ENCODE measurements at places on chromosomes 11 and 22.
A peak's percentile ranks its signal among the peaks of the same experiment; 100 is the strongest.

GRCh38 chr22:50200461-50201190, at the start of gene SELENOO:
SELENOO (plus strand) TSS chr22:50201011; CDS start chr22:50201037, 26 bp downstream.
- DNase-seq: peak; percentile 92

GRCh38 chr11:134252346-134253187, 585 bp downstream of the THYN1 start:
- DNase-seq: no peak

DNA sequence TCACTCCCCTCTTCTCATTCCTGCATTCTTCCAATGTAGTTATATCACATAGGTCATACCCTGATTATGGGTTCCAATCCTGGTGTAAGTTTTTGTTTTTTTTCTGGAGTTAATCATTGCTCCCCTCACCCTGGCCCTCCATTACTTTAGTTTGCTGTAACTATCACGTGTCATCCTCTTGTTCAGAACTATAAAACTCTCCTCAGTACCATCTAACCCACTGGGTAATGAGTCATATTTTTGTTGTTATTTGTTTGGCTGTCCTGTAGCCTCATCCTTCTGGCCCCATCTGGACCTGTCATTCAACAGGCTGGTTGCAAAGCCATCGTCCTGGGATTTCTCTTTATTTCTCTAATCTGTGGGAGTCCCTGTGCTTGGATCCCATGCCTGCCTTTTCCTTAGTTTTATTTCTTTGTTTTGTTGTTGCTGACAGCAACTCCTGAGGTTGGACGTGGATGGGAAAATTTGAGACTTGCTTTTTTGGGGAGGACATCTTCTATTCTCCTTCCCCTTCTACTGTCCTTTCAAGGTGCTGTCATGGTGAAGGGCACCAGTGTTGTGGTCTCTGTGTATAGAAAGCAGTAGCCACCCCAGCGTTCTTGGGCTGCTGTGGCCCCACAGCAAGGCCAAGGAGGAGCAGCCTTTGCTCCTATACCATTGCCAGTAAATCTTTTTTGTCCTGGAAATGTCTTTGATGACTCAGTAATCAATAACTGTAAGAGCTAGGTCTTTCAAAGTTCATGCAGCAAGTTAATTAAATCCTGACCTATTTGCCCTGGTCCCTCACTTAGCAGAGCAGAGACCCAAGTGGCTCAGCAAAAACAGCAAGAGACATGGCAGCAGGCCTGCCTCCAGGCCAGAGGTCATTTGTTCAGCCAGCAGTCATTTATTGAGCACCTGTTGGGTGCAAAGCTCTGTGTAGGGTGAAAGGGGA, 82.5 kb downstream of the C22orf31 start:
- no peak for DNase-seq

DNA sequence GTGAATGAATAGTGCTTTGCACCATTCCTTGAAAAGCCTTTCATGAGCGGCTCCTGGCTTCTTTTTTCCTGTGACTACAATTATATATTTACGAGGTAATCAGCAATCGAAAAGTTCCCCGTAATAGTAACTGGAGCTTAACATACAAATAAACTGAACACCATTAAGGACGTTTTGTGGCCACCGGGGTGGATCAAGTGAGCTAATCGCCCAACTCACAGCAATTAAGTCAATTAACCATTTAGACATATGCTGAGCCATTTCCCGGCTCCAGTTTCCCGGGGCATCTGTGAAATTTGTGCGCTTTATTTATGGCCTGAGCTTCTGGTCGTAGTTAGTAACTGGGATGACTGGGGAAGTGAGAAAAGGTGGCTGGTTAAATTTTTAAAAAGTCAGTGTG, 465.2 kb downstream of the MIAT start:
- DNase-seq: no peak

GRCh38 chr11:79441461-79441875, 638 bp upstream of the TENM4 start:
- no peak for DNase-seq

- DNase-seq: peak; percentile 79
Observed at GRCh38 chr11:77637345-77638165, at the start of gene CLNS1A. CLNS1A (minus strand) TSS chr11:77637794; CDS start chr11:77637714, 80 bp downstream.

GRCh38 chr22:27627444-27627833, 174.1 kb downstream of the MN1 start:
- no peak for DNase-seq

DNA sequence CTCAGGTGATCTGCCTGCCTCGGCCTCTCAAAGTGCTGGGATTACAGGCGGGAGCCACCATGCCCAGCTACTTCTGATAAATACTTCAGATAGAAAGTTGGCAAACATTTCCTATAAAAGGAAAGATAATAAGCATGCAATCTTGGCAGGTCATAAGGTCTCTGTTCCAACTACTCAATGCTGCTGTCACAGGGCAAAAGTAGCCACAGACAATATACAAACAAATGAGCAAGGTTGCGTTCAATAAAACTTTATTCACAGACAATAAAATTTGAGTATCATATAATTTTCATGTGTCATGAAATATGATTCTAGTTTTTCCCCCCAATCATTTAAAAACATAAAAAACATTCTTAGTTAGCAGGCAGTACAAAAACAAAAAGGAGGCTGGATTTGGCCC, 53.1 kb upstream of the CLNS1A start:
- DNase-seq: no peak

DNA sequence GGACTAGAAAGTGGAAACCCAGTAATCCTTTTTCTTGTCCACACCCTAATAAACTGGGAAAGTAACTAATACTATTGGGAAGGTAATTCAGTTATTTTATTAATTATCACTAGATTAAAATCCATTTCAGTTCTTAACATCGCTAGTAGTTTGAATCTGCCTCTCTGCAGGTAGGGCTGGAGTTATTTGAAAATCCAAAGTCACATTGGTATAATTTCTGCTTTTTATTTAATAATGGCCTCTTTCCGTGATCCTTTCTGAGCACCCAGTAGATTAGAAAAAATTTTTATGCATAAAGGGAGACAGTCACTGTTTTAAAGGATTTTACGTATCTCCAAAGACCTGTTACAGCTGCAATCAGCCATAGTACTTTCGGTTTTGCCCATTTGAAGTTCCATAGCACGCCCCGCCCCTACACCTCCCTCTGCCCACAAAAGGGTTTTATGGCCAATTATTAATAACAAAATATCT, 605 bp upstream of the COPB1 start:
- DNase-seq: peak; percentile 6

DNA sequence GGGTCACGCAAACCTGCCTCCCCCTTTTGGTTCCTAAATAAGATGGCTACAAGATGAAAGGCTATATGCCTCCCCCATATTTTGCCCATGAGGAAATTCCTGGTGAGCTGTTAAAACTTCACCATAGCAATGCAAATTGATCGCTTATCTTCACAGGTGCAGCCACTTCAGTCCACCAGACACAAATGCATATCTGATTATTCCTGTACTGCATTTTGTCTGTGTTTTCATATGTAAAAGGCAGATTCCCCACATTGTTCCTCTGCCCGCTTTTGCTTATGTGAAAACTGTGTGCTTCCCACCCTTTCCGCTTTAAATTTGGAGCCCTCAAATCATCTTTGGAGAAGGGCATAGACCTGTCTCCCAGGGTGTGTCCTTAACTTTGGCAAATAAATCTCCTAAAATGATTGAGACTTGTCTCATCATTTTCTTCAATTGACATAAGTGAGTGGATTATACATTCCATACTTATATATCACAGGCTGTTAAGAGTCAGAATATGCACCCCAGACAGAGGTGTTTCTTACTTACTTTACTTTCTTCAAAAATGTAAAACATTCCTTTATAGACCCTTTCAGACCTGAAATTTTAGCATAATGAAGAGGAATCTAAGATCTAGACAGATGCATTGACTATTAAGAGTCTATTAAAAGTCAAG, 116.4 kb downstream of the CASP12 start:
- no peak for DNase-seq

- DNase-seq: peak; percentile 45
Observed at GRCh38 chr11:64355078-64355940, 3.7 kb upstream of the RPS6KA4 start.

- no peak for DNase-seq
Observed at GRCh38 chr11:130710021-130710420, 206.3 kb downstream of the SNX19 start.

- DNase-seq: no peak
Observed at GRCh38 chr11:132312701-132313111, 942.3 kb downstream of the NTM start.

- no peak for DNase-seq
Observed at GRCh38 chr11:68961245-68961644, 19.5 kb downstream of the MRGPRD start.

DNA sequence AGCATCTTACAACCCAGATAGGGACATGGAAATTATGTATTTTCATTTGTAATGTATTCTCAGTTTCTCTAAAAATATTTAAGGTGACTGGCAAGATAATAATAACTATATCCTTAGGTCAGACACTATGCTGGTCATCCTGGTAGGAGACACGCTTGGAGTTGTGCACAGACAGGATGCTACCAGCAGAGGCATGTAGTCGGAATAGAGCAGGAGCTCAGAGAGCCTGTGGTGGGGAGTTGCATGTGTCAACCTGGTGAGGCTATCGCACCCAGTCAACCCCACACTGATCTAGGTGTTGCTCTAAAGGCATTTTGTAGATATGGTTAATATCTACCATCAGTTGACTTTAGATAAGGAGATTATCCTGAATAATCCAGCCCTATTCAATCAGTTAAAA, 318.5 kb downstream of the MIAT start:
- no peak for DNase-seq

- peak; percentile 29 for DNase-seq
Observed at GRCh38 chr11:117583063-117583801, 213.8 kb downstream of the DSCAML1 start.

- DNase-seq: no peak
Observed at GRCh38 chr11:47060807-47061206, 115.9 kb downstream of the ARFGAP2 start.

GRCh38 chr11:63920939-63921417, 4.0 kb upstream of the RCOR2 start:
- DNase-seq: no peak

DNA sequence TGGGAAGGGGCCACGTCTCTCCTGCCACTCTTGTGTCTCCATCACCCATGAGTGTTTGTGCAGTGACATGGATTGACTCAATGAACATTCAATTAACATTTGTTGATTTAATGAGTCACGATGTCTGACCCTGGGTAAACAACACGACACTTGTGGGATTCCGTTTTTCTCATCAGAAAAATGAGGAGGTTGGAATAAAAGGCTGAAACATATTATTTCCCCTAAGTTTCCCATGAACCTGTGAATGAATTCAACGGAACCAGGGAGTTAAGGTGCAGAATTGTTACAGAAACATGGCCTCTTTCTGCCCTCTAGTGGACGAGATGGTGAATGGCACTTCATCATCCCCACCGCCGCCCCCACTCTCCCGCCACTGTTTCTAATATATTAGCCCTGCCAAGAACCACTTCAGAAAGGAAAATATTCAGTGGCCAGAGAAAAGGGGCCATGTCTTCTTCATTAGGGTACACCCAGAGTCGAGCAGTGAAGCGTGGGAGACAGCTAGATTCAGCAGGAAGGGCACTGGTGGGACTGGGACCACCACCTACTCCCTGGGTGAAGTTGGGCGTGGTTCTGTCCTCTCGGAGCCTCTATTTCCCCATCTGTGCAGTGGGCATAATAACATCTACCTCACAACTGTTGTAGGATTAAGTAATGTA, 46.3 kb upstream of the SYT13 start:
- no peak for DNase-seq

- DNase-seq: no peak
Observed at GRCh38 chr11:103985041-103985440, 51.4 kb upstream of the DDI1 start.

- no peak for DNase-seq
Observed at GRCh38 chr11:112511911-112512310, 251.3 kb upstream of the PLET1 start.

GRCh38 chr11:110207123-110207522, 89.3 kb downstream of the RDX start:
- DNase-seq: no peak

GRCh38 chr11:68829581-68829980, 12.1 kb downstream of the CPT1A start:
- no peak for DNase-seq

- no peak for DNase-seq
Observed at GRCh38 chr11:3221408-3222002, 2.9 kb upstream of the MRGPRG start.

DNA sequence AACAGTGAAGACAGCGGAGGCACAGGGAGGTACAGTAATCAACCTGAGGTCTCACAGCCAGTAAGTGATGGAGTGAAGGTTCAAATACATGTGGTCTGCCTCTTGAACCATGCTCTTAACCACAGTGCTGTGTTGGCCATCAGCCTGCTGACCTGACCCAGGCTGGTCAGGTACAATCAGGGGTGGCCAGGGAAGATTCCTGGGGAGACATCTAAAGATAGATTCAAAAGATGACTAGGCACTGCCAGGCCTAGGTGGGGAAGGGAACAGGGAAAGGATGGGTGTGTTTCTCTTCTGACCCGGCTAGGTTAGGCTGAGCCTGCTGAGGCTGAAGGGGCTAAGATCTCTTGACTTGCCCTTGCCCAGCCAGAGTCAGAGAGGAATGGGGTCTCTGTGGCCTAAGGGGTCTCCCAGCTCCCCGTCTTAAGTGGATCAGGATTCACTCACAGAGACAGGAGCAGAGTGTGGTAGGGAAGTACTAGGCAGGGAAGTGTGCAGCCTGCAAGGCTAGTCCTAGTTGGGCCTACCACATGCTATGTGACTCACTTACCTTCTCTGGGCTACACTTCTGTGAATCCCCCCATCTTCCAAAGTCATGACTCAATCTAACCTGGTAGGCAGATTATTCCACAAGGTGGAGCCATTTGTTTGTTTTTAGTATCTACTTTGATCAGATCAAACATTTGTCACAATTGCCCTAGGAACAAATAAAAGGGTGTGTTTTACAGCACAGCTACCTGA, 10.4 kb upstream of the SREBF2 start:
- DNase-seq: no peak

DNA sequence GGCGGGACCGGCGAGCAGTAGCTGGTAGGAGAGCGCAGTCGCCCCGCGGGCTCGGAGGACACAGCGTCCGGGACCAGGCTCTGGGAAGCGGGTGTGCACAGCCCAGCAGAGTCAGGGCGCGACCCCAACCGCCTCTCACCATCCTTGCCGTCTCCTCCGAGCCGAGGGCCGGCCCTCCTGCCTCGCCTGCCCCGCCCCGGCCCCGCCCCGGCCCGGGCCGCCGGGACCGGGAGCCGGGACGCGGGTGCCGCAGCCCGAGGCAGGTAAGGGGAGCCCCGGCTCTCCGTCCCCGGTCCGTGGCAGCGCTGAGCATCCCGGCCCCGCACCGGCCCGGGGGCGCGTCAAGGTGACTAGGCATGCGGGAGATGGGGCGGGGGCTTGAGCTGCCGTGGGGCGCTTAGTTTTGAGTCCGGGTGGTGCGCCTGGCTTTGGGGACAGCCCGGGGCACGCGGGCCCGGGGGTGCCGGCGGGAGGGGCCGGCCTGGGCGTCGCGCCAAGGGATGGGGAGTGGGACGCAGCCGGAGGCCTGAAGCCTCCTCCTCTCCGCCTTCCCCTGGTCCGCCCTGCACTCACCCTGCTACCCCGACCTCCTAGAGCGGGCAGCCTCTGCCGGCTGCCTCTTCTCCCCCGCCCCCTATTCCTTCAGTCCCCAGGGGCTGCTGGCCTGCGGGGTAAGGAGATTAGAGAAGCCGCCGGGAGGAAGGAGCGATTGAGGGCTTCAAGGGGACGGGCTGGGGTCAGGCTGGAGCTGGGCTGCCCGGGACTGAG, at the start of gene ABCG4:
ABCG4 (plus strand) TSS at position 35 of the 768 bp plus-strand sequence. CDS start 914 bp downstream, outside the sequence.
- DNase-seq: no peak

All from hypothalamus (tissue), 51 donors.